ENCODE measurements at places on chromosomes 2 and 18.

- DNase-seq: no peak
Measured at GRCh38 chr2:106138543-106139237, 55.4 kb downstream of the UXS1 start.

GRCh38 chr2:153136216-153136615 lies 342.3 kb downstream of the RPRM start:
- no peak for DNase-seq

DNA sequence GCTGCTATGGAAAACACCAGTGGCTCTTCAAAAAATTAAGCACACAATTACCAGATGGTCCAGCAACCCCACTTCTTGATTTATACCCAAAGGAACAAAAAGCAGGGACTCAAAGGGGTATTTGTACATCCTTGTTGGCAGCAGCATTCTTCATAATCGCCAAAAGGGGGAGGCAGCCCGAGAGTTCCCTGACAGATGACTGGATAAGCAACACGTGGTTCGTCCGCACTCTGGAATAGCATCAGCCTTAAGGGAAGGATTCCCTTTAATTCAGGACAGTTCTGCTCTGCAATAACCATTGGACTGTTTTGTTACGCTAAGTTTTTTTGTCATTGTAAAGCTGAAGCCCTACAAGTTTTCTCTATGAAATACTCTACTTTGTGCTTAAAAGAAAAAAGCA lies 76.7 kb upstream of the TWIST2 start:
- no peak for DNase-seq

GRCh38 chr2:32009516-32010256 lies 1.1 kb downstream of the MEMO1 start:
- DNase-seq: no peak

- no peak for DNase-seq
Measured at GRCh38 chr2:100673691-100674485, 111.1 kb downstream of the PDCL3 start.

DNA sequence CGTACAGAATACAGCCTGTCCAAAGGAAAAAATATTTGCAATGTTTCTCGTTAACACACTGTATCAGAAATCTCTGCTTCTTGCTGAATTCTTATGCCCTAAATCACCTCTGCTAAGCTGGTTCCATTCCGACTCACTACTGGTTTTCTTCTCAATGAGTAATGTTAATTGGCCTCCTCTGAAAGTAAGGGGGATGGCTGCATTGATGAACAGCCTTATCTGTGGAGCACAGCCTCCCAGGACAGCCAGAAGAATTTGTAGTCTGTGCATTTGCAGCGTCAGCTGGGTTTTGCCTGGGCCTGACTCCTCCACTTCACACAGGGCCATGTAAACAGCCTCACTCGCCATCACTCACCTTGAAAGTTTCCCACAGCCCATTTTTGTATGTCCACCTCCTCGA lies 127.7 kb downstream of the RNF152 start:
- no peak for DNase-seq

DNA sequence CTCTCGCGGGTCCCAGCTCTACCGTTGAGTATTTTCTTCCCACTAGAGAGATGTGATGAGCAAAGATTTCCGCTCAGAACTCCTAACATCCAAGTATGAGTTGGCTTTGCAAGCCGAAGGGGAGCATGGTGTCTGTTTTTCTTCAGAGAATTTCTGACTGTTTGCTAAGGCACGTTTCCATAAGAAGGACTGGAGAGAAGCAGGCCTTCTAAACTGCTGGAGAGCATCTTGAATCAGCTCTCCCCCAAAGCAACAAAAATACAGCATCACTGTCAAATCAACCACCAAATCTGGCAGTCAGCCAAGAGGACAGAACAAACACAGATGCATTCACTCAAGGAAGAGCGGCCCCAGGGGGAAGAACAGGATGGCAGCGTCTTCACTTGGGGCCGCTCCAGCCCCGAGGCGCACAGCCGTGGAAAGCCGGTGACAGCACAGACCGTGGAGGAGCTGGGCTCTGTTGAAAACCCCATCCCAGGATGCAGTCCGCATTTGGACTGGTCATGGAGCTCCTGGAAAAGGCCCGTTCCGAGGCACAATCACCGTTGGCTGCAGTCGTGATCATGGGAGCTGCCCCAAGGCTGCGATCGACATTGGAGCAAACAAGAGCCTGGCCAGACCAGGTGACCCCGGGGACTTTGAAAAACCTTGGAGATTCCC lies 101.4 kb downstream of the NFATC1 start:
- DNase-seq: no peak

DNA sequence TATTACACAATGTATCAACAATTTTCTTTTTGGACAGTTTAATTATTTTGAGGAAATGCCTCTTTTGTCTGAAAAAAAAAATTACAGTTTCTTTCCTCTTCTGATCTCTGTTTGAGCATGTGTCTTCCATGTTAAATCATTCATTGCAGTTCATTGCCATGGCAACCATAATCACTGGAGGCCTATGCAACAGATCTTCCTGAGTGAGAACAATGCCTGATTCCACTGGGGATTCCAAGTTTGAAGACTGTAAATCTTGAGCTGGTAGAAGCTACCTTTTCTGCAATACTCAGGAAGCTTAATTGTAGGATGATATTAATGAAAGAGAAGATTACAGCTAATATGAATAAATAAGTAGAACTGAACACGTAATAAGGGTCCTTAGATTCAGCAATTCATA lies 721.4 kb upstream of the CNTNAP5 start:
- no peak for DNase-seq

GRCh38 chr2:111191877-111192276 lies 71.2 kb downstream of the BCL2L11 start:
- no peak for DNase-seq

DNA sequence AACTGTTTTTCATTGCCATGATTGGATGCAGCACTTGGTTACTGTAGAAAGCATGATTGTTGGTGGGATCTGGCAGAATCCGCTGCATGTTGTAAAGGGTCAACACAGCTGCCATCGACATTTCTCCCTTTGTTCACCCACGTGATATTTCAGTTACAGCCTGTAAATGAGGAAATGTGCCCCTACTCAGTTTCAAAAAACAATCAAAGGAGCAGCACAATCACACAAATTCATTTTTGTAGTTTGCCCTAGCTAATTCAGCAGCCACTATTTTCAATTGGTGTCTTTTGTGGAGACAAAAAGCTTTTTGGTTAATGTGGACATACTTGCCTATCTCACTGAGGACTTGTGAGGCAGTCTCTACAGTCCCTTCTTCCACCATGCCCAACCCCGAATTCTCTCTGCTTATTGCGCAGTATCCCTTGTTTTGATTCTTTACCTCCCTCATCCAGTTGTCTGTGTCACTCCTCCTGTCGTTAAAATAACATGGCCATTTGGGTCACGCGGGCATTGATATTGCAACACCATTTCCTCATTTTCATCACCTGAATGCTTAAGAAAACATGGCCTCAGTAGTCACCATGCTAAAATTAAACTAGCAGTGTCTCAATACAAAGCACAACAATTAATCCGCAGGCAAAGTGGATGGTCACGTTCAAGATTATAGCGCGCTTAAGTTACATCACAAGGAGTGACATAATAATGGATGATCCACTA lies 6.4 kb upstream of the PROC start:
- no peak for DNase-seq

- no peak for DNase-seq
Measured at GRCh38 chr2:187497858-187498463, 49.9 kb upstream of the CALCRL start.

DNA sequence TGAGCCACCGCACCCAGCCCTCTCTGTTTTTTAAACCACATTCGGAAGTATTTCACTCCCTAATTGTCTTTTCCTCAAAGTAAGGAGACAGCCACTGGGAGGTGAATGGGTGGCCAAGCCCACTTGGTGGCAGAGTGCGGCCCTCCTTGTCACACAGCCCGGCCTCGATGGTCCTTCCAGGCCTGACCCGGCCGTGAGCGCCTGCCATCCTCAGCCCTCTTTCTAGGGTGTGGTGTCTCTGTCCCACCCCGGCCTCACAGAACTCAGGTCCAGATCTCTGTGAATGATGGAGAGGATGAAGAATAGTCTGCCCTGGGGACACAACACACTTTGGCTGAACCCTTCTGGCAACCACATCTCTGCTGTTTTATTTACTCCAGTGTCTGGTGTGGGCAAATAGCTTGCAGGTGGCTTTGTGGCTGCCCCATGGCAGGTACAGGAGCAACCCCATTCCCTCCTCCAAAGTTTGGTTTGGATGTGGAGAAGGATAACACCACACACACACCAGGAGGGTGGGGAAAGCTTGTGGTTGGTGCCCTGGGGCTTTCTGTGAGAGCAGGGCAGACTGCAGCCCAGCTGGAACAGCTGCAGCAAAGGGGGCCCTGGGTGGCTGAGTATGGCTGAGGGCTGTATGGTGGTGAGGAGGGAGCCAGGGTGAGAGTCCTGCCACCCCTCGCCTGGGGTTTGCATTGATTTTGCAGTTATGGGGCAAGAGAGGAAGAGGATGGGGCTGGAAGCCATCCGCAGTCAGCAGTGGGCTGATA lies 88.6 kb downstream of the FAM168B start:
- no peak for DNase-seq

DNA sequence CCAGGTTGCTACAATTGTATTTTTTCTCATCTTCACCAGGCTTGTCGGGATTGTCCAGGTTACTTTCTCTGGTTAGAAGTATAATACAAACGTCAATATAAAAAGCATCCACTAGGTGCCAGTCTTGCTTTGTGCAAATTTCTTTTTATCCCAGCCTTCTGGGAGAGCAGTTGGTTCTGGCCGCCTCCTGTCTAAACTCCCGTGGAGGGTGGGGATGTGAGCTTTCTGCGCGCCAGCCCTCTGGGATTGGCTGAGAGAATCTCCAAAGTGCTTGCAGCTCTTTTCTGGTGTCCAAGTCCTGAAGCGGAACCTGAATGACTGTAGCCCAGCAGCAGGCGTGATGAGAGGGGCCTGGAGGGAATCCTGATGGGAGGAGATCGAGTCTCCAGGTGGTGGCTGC lies 22.4 kb upstream of the TOGARAM2 start:
- no peak for DNase-seq

- no peak for DNase-seq
Measured at GRCh38 chr2:150944315-150944714, 317.3 kb downstream of the RBM43 start.

Data from stimulated activated CD8-positive, alpha-beta memory T cell treated with anti-CD3 and anti-CD28 coated beads, Interleukin-2, amount 100 ng/mL, for 1 hour (primary cell).